ENCODE measurements at places on chromosomes 5 and 9.

- no peak for DNase-seq
These were observed 61.2 kb upstream of the JAK2 start for GRCh38 chr9:4923580-4924544.

DNA sequence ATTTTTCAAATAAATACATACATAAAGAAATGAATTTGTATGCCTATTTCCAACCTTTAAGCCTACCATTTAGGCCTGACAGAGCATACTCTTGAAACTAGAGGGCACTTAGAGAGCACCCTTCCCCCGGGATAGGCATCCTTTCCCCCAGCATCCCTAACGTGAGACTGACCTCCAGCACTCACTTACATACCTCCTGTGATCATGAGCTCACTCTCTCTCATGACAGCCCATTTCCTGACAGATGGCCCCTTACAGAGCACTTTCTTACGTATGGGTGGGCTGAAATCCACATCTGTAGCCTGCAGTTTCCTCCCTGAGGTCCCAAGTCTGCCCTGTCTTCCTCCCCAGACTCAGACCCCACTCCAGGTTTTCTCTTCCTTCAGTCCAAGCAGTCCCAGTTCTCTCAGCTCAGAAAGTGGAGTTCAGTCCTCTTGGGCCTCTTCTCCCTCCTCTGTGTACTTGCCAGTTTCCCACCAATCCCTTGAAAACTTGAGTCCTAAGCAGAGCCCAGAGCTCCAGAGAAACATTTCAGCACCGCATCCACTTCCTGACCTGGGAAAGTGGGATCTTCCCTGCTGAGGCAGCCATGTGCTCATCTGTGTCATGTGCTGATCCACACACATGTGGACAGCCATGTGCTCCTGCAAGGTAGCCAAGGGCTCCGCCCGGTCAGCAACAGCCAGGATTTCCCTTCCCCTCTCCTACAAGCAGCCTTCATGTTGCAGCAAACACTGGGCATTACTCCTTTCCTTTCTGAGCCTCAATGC, 2.2 kb upstream of the CDX1 start:
- DNase-seq: no peak

GRCh38 chr9:106712279-106712678, 150.7 kb upstream of the ZNF462 start:
- no peak for DNase-seq

- no peak for DNase-seq
These were observed 105.0 kb downstream of the MAPKAP1 start for GRCh38 chr9:125601961-125602360.

- DNase-seq: no peak
These were observed 126.2 kb upstream of the PCA3 start for GRCh38 chr9:76638001-76638400.

- DNase-seq: no peak
These were observed 399.4 kb downstream of the ARRDC3 start for GRCh38 chr5:90983711-90984124.
